Stimulated activated CD8-positive, alpha-beta memory T cell treated with anti-CD3 and anti-CD28 coated beads, Interleukin-2, amount 100 ng/mL, for 1 hour (primary cell): ENCODE measurements at places on chromosomes 7 and 10.

DNA sequence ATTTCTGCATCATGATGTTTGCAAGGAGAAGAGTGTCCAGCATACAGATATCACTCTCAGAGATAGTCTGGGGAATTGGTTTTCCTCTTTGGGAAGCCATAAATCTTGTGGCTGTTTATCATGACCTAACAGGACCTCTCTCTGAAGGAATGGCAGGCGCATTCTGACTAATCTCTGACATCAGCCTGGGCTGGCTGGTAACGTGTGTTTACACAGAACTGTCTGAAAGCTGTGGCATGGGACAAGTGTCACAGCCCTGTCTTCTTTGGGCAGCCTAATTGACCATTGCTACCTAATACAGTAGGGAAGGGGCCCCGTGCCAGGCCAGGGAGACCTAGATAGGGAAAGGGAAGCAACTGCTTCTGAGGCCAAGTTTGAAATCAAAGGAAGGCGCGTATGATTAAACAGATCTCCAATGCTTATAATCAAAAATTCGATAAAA lies 73.9 kb upstream of the CABCOCO1 start:
- DNase-seq, result no peak

DNA sequence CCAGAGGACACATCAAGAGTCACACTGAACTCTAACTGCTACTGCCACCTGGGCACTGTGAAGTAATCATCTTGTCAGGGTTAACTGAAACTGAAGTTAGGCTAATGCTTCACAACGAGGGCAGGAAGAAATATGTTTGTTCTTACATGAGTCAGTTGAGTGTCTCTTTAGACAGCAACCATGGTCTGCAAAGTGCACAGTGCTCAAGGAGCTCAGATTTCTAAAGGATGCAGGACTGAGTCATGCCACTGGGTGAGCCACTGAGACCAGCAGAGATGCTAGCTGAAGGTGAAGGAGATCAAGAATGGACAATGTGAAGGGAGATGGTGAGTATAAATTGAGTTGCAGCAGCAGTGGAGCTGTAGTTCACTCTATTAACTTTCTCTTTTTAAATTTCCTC lies 76.0 kb upstream of the CTTNBP2 start:
- DNase-seq, result no peak

DNA sequence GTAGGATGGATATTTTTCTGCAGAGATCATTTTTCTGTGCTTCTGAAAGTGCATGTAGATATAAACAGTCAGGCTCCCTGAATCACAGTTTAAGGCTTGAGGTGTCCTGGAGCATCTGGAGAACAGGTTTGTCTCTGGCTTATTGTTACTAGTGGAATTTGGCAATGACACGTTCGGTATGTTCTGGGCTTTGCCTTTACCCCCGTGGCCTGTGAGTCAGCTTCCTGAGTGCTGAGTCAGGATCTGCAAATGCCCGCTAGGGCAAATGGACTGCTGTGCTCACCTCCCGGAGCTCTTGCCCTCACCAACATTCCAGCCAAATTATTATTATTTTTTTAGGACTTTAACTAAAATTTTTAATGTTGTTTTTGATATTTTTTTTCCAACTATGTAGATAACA lies 192.5 kb upstream of the PRSS1 start:
- DNase-seq, result no peak

GRCh38 chr7:131109011-131109758 lies 218.5 kb upstream of the MKLN1 start:
- DNase-seq, result no peak

DNA sequence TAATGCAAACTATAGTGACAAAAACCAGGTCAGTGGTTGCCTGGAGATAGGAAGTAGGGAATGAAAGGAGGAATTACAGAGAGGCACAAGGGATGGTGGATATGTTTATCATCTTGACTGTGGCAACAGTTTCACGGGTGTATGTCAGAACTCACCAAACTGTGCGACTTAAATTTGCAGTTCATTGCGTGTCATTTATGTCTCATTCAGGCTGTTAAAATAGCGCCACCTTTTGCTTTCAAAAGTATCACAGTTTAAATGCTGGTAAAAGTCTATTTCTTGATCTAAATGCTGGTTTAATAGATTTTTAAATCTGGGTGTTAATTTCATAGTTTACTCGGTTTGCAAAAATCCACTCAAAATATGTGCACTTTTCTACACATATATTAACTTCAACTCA lies 51.0 kb downstream of the PTTG1IP2 start:
- DNase-seq, result no peak

- no peak for DNase-seq
These were observed 172.4 kb upstream of the MKI67 start for GRCh38 chr10:128298587-128298986.

- DNase-seq, result no peak
These were observed 84.0 kb upstream of the MYO3A start for GRCh38 chr10:25849988-25850387.

GRCh38 chr10:106761906-106762305 lies 402.6 kb downstream of the SORCS1 start:
- no peak for DNase-seq

DNA sequence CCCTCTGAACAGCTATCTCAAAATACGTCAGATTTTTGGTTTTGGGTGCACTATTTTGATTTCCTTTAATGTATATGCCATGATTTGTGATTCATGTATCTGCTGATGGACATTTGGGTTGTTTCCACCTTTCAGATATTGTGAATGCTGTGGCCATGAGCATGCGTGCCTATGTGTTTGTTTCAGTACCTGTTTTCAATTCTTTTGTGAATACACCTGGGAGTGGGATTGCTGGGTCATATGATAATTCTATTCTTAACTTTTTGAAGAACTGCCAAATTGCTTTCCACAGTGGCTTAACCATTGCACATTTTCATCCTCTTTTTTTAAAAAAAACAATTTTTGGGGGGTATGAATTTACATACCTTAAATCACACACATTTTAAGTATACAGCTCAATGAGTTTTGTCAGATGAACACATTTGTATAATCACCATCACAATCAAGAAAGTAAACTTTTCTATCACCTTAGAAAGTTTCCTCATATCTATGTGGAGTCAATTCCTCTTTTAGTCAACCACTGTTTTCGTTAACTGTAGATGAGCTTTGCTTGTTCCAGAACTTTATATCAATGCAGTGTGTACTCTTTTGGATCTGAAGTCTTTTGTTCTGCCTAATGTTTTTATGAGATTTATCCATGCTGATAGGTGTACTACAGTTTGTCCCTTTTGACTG lies 36.9 kb downstream of the CYP26A1 start:
- DNase-seq, result no peak

DNA sequence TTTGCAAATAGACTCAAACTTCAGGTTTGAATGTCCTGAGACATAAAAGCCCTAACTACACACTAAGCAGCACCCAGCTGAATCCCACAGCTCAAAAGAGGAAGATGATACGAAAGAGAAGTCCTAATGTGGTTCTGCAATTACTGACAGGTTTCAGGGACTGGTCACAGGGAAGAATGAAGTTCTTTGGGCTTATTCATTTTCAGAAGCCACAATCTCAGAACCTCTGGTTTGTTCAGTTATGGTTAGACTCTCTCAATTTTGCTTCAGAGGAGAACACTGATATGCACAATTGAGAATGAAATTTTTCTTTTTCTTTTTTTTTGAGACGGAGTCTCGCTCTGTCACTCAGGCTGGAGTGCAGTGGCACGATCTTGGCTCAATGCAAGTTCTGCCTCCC lies 94.6 kb upstream of the FAM180A start:
- no peak for DNase-seq

- DNase-seq, result no peak
These were observed 44.2 kb downstream of the ZMIZ1 start for GRCh38 chr10:79112881-79113431.
